GM20000 (cell line): ENCODE measurements at places on chromosomes 11 and 22.
A peak's percentile ranks its signal among the peaks of the same experiment; 100 is the strongest.

DNA sequence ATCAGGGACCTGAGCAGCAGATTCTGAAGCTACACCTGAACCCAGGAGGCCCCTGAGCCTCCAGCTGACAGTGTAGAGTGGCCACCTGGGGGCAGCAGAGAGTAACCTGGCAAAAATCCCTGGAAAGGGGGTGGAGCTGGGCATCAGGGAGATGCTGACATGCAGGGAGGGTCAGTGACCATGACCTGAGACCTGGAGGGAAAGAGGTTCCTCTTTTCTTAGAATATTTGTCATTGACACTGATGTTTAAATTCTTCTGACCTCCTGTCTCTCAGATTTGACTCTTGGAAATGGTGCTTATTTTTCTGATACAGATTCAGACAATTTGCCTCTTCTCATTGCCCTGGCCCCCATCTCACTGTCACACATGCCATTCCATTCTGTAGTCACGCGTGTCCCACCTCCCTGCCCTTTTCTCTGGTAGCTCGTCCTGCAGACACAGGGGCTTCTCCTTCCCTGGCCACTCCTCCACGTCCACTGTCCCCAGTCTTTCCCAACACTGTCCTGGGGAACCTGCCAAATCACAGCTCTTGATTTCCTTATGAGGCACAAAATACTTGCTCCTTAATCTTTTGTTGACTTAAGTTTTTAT, 117.2 kb upstream of the IGLL5 start:
- DNase-seq: peak; percentile 29

DNA sequence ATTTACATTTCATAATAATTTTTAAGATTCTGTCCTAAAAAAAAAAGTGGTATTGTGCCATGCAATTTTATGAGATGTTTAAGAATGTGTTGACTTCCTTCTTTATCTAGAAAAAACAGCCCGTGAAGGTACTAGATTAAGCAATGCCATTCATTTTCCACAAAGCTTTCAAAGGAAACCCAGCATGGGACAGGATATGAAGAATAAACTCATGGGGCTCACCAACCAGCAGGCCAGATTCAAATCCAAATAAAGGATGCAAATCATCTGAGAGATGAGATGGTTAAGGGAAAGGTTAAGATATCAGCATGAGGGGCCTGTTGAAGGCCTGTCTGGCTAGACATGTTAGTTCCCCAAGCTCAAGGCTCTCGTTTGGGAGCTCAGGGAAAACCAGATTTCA, 199.1 kb downstream of the SWAP70 start:
- DNase-seq: no peak

- no peak for DNase-seq
These were observed 235.4 kb downstream of the KIRREL3 start for GRCh38 chr11:126765196-126765595.

- no peak for DNase-seq
These were observed 244.7 kb downstream of the SOX6 start for GRCh38 chr11:16111690-16112089.

DNA sequence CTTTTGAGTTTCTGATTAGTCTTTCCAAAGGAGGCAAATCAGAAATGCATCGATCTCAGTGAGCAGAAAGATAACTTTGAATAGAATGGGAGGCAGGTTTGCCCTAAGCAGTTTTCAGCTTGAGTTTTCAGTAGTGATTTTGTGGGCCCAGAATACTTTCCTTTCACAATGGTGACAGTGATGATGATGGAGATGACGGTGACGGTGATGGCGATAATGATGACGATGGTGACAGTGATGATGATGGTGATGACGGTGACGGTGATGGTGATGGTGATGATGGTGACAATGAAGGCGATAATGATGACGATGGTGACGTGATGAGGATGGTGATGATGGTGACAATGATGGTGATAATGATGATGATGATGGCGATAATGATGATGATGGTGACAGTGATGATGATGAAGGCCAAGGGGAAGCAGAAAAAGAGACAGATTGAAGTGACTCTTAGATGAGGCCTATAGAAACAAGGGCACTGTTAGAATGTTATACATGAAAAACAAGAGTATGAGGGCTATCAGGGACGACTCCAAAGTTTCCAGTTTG, 153.4 kb upstream of the B3GAT1 start:
- no peak for DNase-seq

DNA sequence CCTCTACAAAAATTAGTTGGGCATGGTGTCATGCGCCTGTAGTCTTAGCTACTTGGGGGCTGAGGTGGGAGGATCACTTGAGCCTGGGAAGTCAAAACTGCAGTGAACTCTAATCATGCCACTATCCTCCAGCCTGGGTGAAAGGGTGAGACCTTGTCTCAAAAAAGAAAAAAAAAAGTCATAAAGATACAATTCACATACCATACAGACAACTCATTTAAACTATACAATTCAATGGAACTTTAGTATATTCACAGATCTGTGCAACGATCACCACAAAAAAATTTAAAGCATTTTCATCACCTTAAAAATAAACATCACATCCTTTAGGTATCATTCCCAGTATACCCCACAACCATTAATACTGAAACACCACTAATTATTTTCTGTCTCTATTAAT, 201.2 kb downstream of the PGR start:
- no peak for DNase-seq

DNA sequence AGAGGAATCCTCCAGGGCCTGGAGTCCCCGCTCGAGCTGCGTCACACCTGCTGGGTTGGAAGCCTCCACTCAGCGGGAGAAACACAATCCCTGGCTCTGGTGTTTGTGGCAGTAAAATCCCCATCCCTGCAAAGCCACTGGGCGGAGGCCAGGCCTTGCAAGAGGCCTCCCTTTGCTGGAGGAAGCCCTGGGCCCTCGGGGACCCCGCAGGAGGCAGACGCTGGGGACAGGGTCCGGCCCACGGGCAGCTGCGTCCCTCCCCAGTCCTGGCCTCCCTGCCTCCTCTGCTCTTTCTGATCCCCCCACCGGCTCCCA, 194.7 kb downstream of the BRD1 start:
- no peak for DNase-seq

GRCh38 chr11:106644824-106645223, 373.5 kb downstream of the GUCY1A2 start:
- DNase-seq: no peak

GRCh38 chr11:112396076-112396475, 135.4 kb upstream of the PLET1 start:
- DNase-seq: no peak
